ENCODE measurements at places on chromosomes 11 and 22. TPM values are rescaled to one million over a fixed set of nuclear protein-coding genes. Genes with fewer than 3 reads are reported as not detected.

Gene DEFB108B
- not detected for total RNA-seq

GRCh38 chr11:80831374-80831773 lies 1390.5 kb upstream of the TENM4 start:
- DNase-seq = no peak

GRCh38 chr11:91397134-91397468 lies 827.5 kb upstream of the FAT3 start:
- no peak for DNase-seq

DNA sequence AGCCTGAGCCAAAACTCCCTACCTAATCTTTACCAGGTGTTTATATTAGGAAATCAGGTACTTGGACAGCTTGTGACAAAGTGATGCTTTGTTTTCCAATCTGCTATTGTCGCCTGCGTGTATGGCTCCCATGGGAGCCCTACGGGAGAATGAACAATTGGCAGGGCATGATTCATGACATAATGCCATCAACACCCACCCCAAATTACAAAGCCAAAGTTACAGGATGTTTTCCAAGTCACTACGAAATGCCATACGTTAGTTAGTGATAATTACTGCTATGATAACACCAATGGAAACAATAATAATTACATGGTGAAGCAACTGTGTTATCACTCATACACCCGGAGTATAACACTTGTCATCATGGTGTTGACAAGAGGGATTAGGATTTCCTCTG lies 226.4 kb downstream of the FAM181B start:
- DNase-seq = no peak

Data from lung microvascular endothelial cell (primary cell).